OCI-LY7 (cell line): ENCODE measurements at places on chromosomes 16 and 17.
A peak's percentile ranks its signal among the peaks of the same experiment; 100 is the strongest.

- no peak for DNase-seq
These were observed 111.8 kb upstream of the CRHR1 start for GRCh38 chr17:45672301-45672700.

DNA sequence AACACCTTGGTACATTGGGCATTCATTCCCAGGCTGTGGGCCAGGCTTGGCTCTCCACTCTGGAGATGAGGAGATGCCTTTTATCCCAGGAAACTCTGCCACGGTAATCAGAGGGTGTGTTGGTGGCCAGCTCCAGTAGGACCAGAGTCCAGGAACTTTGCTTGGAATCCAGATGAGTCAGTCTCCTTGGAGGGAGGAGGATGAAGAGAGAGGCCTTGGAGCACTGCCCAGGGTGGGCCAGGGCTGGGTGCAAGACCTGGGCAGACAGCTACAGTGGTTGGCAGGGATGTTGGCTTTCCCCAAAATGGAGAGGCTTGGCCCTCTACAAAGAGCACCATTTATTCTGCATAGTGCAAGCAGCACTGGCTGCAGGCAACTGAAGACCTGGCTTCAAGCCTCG lies 209.0 kb downstream of the RGS9 start:
- DNase-seq: no peak

GRCh38 chr16:10906914-10907756 lies 30.1 kb downstream of the CIITA start:
- DNase-seq: no peak

DNA sequence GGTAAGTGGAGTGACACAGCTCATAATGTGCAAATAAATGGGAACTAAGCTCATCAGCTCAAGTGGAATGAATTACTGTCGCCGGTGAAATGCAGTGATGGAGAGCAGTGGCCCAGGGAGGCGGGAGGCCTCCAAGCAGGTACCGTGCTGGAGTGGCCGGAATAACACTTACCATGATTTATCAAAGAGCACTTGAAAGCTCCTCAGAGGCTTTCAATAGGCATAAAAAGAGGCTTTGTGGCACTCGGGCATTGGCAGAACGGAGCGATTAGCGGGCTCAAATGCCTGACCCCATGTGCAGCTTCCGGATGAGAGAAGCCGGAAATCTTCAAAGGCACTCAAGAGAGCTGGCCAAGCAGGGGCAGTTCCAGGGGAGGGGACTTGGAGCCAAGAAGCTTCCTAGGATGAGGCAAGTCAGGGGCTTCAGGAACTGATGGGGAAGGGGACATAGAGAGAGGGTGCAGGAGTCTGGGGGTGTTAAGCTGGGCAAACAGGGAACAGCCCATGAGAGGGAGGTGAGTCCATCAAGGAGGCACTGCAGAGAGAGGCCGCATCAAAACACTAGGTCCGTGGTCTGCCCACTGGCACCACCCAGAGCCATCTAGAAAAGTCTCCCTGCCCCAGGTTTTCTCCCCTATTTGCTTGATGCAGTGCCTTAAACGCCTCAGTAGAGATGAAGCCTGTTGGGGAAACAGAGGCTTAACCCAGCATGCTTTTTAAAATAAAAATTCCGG lies 144.0 kb upstream of the IRX6 start:
- DNase-seq: no peak

DNA sequence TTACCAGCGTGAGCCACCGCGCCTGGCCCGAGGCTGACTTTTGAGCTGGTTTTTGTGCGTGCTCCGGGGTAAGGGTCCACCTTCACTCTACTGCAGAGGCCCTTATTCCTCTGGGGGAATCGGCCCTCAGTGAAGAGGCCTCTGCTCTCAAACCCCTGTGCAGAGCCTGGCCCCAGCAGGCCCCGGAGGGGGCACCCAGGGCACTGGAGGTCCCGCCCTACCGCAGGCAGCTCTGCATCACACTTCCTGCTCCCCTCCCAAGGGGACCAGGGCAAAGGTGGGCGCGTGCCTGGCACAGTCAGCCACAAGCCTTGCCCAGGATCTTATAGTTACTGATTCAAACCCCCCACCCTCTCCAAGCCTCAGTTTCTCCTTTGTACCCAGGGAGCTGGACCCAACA lies 3.6 kb upstream of the UBE2I start:
- no peak for DNase-seq

DNA sequence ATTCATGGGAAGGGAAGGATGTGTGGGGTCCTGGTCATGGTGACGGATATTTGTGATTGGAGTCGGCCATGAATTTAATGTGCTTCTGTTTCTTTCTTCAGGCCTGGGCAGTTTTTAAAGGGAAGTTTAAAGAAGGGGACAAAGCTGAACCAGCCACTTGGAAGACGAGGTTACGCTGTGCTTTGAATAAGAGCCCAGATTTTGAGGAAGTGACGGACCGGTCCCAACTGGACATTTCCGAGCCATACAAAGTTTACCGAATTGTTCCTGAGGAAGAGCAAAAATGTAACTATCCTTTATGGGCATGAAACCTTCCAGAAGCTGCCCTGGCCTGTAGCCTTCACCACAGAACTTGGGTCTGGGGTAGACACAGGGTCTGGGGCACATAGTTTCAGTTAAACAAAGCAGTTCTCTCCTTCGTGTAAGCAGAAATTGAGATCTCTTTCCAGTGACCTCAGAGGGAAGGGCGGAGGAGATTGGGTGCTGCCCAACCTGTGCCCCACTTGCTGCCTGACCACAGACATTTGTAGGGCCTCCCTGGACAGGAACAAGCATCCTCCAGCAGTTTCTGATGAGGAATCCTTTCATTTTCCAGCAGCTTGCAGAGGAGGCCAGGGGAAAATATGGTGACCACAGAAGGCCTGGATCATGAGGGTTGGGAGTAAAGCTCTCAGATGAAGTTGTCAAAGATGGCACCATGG lies 10.1 kb downstream of the IRF8 start:
- peak; percentile 37 for DNase-seq

GRCh38 chr16:67155295-67156142 lies 4.2 kb downstream of the TRADD start:
- DNase-seq: peak; percentile 80

- peak; percentile 72 for DNase-seq
These were observed 9.7 kb upstream of the ARL2BP start for GRCh38 chr16:57235128-57236021.

GRCh38 chr17:77746896-77747554 lies 211.5 kb upstream of the TNRC6C start:
- no peak for DNase-seq

DNA sequence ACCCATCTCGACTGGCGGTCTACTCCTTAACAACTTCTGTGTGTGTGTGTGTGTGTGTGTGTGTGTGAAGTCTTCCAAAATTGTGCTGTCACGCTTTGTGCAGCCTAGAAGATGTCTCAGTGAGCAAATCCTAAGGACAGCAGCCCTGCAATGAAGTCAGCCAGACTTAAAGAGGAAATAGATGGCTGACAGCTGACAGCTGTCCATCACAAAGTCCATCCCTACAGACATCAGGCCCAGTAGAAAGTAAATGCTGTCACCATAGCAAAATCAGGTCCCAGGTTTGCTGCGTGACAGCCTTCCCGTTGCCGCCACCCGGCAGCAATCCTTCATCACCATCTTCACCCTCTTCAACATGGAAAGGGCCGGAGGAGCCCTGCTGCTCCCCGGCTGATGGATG lies 416.0 kb downstream of the SOX9 start:
- DNase-seq: no peak

DNA sequence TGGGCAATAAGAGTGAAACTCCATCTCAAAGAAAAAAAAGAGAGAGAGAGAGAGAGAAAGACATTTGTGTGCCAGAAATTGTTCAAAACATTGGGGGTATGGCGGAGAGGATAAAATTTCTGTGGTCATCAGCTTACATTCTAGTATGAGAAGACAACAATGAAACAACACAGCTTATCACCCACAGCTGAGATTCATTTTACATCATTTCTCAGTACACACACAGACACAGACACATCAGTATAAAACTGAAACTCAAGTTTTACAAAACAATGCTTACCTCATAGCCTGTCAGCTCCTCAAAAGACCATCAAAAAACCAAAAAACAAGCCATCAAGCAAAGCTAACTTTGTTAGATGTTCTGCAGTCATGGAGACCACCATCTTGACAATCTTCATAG lies 31.4 kb upstream of the CNEP1R1 start:
- DNase-seq: no peak

- no peak for DNase-seq
These were observed 21.5 kb upstream of the ADGRG1 start for GRCh38 chr16:57606847-57607501.

GRCh38 chr16:85639529-85640253 lies 26.6 kb downstream of the GSE1 start:
- DNase-seq: no peak

DNA sequence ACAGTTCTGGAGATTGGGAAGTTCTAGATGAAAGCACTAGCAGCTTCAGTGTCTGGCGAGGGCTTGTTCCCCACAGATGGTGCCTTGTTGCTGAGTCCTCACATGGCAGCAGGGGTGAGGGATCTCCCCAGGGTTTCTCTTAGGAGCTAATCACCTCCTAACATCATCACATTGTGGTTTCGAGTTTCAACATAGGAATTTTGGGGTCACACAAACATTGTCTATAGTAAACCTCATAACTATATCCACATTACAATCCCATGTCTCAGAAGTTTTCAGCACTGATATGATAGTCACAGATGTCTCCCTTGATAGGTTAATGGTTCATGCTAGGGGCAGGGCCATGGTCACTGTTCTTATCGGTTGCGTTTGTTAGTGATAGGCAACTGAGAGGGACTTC lies 13.8 kb downstream of the CLUAP1 start:
- DNase-seq: no peak

- no peak for DNase-seq
These were observed 848.6 kb upstream of the RBFOX1 start for GRCh38 chr16:6484081-6484480.

GRCh38 chr16:29877266-29877961 lies 14.4 kb upstream of the CDIPT start:
- peak; percentile 95 for DNase-seq

DNA sequence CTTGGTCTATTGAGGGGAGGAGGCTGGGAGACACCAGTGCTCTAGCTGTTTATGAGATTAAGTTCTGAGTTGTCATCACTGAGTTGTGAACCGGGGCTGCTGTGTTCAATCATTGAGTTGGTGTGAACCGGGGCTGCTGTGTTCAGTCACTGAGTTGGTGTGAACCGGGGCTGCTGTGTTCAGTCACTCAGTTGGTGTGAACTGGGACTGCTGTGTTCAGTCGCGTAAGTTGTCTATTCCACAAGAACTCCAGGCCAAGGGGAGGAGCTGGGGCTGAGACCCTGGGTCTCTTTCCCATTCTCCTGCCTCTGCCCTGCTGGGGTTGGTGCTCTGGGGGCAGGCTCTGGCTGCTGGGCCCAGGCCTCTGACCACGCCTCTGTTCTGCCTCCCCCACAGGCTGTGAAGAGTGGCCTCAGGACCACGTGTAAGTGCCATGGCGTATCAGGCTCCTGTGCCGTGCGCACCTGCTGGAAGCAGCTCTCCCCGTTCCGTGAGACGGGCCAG lies 24.5 kb downstream of the WNT9B start:
- peak; percentile 20 for DNase-seq
